ENCODE measurements at places on chromosomes 6 and 20.
A peak's percentile ranks its signal among the peaks of the same experiment; 100 is the strongest.

DNA sequence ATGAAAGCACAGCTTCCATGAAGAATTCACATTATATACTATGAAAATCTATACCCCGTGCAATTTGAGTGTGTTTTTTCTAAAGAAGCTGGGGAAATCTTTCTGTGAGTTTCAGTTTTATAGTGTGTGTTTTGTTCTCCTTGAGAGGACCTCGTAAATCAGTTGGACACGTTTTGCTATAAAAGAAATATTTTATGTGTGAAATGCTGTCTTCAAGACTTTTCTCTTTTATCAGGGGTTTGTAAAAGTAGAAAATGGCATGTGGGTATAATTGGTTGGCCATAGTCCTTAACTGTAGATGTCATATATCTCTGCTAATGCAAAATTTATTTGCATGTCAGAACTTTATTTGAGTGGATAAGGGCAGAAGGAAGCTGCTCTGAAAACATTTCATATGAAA is 186.2 kb downstream of the CDH4 start:
- DNase-seq: no peak
- no peak overlapping the region for H3K27ac ChIP-seq
- no peaks in the 10 kb centered on the region for H3K27me3 ChIP-seq
- H3K36me3 ChIP-seq: no peaks in the 10 kb centered on the region
- peaks cover 7% of the 10 kb centered on the region for H3K4me1 ChIP-seq

DNA sequence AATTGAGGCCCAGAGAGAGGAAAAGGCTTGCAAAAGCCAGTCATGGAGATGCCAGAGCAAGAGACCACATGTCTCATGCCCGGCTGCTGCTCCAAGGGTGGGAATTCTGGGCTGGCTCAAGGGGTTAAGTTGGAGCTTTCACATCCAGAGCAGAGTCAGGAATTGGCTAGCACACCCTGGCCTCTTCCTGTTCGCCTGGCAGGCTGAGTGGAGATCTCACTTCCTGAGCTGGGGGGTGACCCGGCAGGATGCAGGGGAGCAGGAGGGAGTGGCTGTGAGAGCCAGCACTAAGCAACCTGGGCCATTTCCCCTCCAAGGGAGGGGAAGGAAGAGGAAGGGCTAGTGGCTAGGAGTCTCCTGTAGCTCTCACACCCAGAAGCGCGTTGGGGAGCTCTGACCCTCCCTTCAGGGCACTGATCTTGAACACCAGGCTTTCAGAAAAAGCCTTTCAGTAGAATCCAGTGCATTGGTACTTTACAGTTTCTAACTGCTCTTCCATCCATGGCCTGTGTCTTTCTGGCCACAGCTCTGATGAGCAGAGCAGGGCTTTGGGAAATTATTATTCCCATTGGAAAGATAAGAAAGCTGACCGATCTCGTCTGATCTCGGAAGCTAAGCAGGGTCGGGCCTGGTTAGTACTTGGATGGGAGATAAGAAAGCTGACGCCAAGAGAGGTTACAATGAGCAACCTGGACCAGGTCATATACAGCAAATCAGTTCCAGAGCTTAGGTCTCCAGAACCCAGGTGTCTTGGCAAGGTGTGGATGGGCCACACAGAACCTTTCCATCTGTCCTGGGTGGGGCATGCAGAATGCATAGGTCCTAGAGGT is 2.2 kb upstream of the CCM2L start:
- no peak for DNase-seq
- H3K4me3 ChIP-seq: no peak overlapping the region
- no peaks in the 10 kb centered on the region for H3K4me1 ChIP-seq

DNA sequence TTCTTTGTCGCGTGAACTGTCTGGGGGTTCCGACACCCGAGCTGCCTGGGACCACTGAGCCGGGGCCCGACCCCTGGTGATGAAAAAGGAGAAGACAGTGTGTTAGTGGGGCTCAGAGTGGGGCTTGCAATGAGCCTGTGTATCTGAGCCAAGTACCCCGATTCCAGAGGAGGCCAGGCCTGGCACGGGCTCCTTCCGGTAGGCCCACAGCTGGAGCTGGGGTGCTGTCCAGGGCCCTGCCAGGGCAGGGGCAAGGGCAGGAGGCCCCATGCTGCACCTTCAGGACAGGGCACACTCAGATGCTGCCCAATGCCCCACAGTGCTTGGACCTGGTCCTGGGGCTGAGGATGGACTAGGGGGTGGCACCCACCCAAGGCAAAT is 89.4 kb downstream of the TAF4 start:
- no peaks in the 10 kb centered on the region for H3K27me3 ChIP-seq
- no peak overlapping the region for H3K4me3 ChIP-seq
- H3K4me1 ChIP-seq: no peaks in the 10 kb centered on the region
- no peak overlapping the region for H3K27ac ChIP-seq
- DNase-seq: no peak

DNA sequence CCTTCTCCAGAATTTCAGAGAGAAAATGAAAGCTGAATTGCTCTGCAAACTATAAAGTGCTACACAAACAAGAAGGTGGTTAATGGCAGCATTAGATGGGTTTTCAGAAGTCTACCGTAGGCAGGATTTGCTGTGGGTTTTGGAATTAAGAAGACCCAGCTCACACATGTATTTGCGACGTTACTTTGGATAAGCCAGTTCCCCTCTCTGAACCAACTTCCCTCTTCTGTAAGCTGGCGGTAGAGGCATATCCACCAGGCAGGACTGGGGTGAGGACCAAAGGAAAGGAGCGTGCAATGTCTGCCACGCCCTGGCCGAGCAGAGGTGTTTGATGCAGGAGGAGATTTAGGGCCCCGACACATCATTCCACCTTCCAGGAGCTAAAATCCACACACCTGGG is 6.9 kb downstream of the RSPO4 start:
- peaks cover 5% of the 10 kb centered on the region for H3K27me3 ChIP-seq
- H3K4me1 ChIP-seq: no peaks in the 10 kb centered on the region
- no peak overlapping the region for H3K4me3 ChIP-seq
- no peak for DNase-seq
- H3K27ac ChIP-seq: no peak overlapping the region
- H3K36me3 ChIP-seq: no peaks in the 10 kb centered on the region

- peaks cover 27% of the 10 kb centered on the region for H3K36me3 ChIP-seq
- peaks cover 40% of the 10 kb centered on the region for H3K4me1 ChIP-seq
- no peaks in the 10 kb centered on the region for H3K27me3 ChIP-seq
- H3K4me3 ChIP-seq: peak overlapping the region; percentile 50
- 0 out of 2 replicates have a peak overlapping the region, but pooled peaks have one; percentile 3 for H3K27ac ChIP-seq
- no peak for DNase-seq
Measured at GRCh38 chr20:38162878-38163875, 1.9 kb downstream of the TGM2 start.

- no peak for DNase-seq
- no peaks in the 10 kb centered on the region for H3K27me3 ChIP-seq
- H3K4me1 ChIP-seq: no peaks in the 10 kb centered on the region
- no peak overlapping the region for H3K4me3 ChIP-seq
Measured at GRCh38 chr6:104414723-104415122, 445.0 kb downstream of the HACE1 start.

- H3K27me3 ChIP-seq: no peaks in the 10 kb centered on the region
- H3K4me1 ChIP-seq: no peaks in the 10 kb centered on the region
- DNase-seq: no peak
- H3K27ac ChIP-seq: no peak overlapping the region
- H3K4me3 ChIP-seq: no peak overlapping the region
Measured at GRCh38 chr20:16695628-16696027, 34.2 kb upstream of the SNRPB2 start.

DNA sequence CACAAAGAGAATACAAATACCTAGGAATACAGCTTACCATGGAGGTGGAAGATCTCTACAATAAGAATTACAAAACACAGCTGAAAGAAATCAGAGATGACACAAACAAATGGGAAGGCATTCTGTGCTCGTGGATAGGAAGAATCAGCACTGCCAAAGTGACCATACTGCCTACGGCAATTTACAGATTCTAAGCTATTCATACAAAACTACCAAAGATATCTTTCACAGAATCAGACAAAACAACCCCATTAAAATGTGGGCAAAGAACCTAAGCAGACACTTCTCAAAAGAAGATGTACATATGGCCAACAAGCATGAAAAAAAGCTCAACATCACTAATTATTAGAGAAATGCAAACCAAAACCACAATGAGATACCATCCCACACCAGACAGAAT is 133.2 kb upstream of the SSTR4 start:
- H3K4me1 ChIP-seq: no peaks in the 10 kb centered on the region
- no peaks in the 10 kb centered on the region for H3K27me3 ChIP-seq
- no peak for DNase-seq
- H3K27ac ChIP-seq: no peak overlapping the region
- no peaks in the 10 kb centered on the region for H3K36me3 ChIP-seq

GRCh38 chr6:27863962-27864905 is 48.0 kb downstream of the OR2B2 start:
- DNase-seq: peak; percentile 15
- no peaks in the 10 kb centered on the region for H3K27me3 ChIP-seq
- peak overlapping the region; percentile 76 for H3K4me3 ChIP-seq
- H3K36me3 ChIP-seq: no peaks in the 10 kb centered on the region
- peaks cover 9% of the 10 kb centered on the region for H3K4me1 ChIP-seq
- peak overlapping the region; percentile 77 for H3K27ac ChIP-seq

- H3K27me3 ChIP-seq: no peaks in the 10 kb centered on the region
- DNase-seq: no peak
- no peaks in the 10 kb centered on the region for H3K36me3 ChIP-seq
- H3K4me1 ChIP-seq: no peaks in the 10 kb centered on the region
- H3K4me3 ChIP-seq: no peak overlapping the region
Measured at GRCh38 chr20:60599381-60599780, 641.2 kb downstream of the CDH26 start.

- H3K4me1 ChIP-seq: peaks cover 14% of the 10 kb centered on the region
- no peak overlapping the region for H3K4me3 ChIP-seq
- peak; percentile 37 for DNase-seq
- H3K27ac ChIP-seq: no peak overlapping the region
Measured at GRCh38 chr6:169101981-169102380, 151.7 kb downstream of the THBS2 start.

GRCh38 chr20:20017844-20018185 is 653 bp downstream of the NAA20 start:
- H3K27me3 ChIP-seq: no peaks in the 10 kb centered on the region
- peaks cover 17% of the 10 kb centered on the region for H3K4me1 ChIP-seq
- DNase-seq: no peak
- H3K4me3 ChIP-seq: peak overlapping the region; percentile 86

DNA sequence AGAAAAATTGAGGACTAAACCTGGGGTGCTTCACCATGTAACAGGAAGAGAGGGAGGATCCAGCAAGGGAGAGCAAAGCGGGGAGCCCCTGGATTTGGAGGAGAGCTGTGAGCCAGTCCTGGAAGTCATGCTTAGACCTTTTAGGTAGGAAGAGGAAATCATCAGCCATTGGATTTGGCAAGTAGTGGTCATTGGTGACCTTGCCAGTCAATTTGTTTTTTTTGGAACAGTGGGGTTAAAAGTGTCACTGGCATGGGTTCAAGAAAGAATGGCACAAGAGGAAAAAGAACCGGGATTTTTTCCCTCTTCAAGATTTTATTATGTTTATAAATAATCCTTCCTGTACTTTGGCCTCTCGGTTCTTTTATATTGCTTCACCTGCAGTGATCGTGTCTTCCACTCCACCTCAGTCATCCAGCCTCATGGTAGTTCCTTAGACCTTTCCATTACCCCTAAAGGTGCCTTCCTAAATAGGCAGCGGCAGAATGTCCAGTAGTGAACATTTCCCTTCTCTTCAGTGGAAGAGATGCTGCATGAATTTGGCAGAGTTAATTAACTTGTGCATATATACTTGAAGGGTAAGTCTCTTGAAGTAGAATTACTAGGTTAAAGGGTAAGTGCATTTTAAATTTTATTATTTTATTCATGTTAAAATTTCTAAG is 124.7 kb downstream of the QKI start:
- H3K4me1 ChIP-seq: peaks cover 3% of the 10 kb centered on the region
- H3K4me3 ChIP-seq: no peak overlapping the region
- H3K27me3 ChIP-seq: no peaks in the 10 kb centered on the region
- DNase-seq: no peak

- H3K4me1 ChIP-seq: no peaks in the 10 kb centered on the region
- no peaks in the 10 kb centered on the region for H3K36me3 ChIP-seq
- no peaks in the 10 kb centered on the region for H3K27me3 ChIP-seq
- H3K27ac ChIP-seq: no peak overlapping the region
- DNase-seq: no peak
- H3K4me3 ChIP-seq: no peak overlapping the region
Measured at GRCh38 chr20:40462566-40462965, 226.5 kb downstream of the MAFB start.

DNA sequence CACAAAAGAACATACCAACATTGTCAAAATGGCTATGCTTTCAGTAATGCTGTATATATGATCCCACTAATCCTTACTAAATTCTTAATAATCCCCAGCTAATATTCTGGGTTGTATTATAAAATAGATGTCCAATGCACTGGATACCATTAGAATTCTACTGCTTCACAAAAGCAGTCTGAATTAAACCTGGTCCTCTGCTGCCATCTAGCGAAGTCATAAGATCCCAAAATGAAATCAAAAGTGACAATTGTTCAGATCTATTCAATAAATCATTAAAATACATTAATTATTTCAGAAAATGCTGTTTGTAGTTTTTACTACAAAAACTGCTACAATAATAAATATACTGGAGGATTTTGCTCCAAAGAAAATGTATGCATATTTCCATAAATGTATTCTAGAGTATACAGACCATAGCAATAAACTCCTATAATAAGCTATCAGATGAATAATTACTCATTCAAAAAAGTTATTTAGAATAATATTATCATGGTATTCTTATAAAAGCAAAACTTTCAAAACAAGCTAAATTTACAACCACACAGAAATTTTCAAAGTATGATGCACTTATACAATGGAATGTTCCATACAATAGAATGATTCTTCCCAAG is 92.6 kb downstream of the RNGTT start:
- DNase-seq: peak; percentile 74
- H3K27ac ChIP-seq: no peak overlapping the region
- H3K36me3 ChIP-seq: no peaks in the 10 kb centered on the region
- H3K4me1 ChIP-seq: peaks cover 7% of the 10 kb centered on the region
- no peaks in the 10 kb centered on the region for H3K27me3 ChIP-seq

GRCh38 chr20:40687384-40688128 is 1.5 kb downstream of the MAFB start:
- H3K4me3 ChIP-seq: peak overlapping the region; percentile 28
- no peak for DNase-seq
- no peak overlapping the region for H3K27ac ChIP-seq
- peaks cover 78% of the 10 kb centered on the region for H3K27me3 ChIP-seq
- no peaks in the 10 kb centered on the region for H3K36me3 ChIP-seq

DNA sequence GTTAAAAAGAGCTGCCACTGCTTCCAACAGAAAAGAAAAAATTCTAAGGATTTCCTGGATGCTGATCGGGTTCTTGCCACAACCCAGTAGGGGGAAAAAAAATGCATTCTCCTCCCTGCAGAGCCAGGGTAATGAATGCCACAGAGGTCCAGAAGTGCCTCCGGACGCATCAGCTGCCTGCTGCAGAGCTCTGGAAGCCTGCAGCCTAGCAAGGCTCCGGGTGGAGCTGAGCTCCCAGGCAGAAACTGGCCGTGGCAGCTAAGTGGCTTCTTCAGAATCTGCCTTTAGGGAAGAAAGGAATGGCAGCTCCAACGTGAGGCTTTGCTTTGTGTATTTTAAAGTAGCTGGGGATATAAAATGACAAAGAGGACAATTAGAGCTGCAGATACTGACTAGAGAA is 155.0 kb downstream of the CFAP61 start:
- no peak for DNase-seq
- H3K4me3 ChIP-seq: no peak overlapping the region
- H3K27me3 ChIP-seq: no peaks in the 10 kb centered on the region
- no peaks in the 10 kb centered on the region for H3K4me1 ChIP-seq
- H3K36me3 ChIP-seq: no peaks in the 10 kb centered on the region
- H3K27ac ChIP-seq: no peak overlapping the region

GRCh38 chr6:128112494-128112893 is 211.6 kb upstream of the THEMIS start:
- H3K4me1 ChIP-seq: 0 out of 2 replicates have a peak, but pooled peaks cover 3% of the 10 kb centered on the region
- no peaks in the 10 kb centered on the region for H3K36me3 ChIP-seq
- H3K27me3 ChIP-seq: no peaks in the 10 kb centered on the region
- no peak overlapping the region for H3K27ac ChIP-seq
- DNase-seq: peak; percentile 10
